Activated CD8-positive, alpha-beta memory T cell treated with anti-CD3 and anti-CD28 coated beads for 48 hours (primary cell): ENCODE measurements at places on chromosomes 6 and 20.

DNA sequence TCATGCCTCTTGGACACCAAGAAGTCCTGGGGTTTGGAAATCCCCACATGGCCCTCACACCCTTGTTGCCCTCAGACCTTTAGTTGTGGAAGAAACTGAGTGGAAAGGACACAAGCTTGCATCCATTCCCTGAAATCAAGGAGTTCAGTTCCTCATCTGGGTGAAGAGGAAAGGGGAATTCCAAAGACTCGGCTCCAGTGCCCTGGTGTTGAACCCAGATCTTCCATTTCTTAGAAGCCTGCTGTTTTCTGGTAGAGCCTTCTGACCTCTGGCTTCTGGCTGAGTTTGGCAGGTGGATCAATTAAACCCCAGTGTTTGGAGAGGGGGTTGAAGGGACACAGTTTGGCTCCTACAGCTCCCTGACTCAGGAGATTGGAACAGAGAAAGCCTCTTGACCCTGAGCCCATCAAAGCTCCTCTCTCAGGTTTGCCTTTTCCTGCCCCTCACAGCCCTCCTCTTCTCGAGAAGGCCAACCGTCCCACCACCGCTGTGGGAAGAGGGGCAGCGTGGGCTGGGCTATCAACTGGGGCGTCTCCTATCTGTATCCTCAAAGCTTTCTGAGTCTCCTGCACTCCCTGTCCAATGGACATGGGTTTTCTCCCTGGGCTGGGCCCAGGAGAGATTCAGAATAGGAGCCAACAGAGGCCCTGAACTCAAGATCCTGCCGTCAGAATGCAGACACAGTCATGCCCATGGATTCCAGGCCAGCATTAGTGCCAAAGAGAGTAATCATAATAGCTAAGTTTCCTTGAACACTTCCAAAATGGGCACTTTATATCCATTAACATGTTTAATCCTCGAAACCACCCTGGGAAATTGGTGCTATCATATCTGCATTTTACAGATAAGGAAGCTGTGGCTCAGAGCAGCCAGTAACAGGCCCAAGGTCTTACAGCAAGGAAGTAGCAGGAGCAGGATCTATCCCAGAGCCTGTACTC, 146.2 kb downstream of the VEGFA start:
- DNase-seq, result no peak

DNA sequence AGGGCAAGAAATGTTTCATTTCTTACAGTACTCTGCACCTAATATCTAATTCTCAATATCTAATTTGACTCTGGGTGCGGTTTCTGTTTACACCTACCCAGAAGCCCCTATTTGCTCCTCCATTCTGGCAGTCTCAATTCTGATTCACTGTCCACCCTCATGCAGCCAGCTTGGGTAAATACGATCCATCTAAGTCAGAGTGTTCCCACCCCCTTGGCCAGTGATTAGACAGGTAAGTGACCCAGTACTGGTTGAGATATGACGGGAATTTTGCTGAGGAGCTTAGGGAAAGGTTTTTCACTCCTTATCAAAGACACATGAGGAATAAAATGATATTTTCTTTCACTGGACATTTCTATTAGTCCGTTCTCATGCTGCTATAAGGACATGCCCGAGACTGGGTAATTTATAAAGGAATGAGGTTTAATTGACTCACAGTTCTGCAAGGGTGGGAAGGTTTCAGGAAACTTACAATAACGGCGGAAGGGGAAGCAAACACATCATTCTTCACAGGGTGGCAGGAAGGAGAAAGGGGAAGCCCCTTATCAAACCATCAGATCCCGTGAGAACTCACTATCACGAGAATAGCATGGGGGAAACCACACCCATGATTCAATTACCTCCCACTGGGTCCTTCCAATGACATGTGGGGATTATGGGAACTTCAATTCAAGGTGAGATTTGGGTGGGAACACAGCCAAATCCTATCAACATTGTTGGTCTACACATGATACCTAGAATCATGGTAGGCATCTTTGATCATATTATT, 29.4 kb downstream of the GLO1 start:
- DNase-seq, result no peak

GRCh38 chr6:152184917-152185574, 377.6 kb downstream of the ESR1 start:
- no peak for DNase-seq

DNA sequence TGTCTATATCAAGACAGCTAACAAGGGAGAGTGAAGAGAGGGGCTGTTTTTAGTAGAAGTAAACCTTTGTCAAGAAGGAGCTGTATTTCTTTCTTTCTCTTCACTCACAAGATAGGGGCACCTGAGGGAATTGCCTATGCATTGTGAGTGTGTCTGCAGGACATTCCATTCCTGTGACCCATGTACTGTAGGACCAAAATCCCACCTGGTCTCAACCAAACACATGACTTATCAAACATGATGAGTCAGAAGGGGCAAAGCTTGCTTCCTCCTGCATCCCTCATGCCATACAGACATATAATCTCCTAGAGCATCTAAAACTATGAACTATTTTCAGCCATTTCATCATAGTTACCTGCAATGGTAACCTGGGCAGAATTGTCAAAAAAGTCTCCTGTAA, 21.8 kb downstream of the PKHD1 start:
- no peak for DNase-seq
